Right atrium auricular region (tissue), 2 donors: ENCODE measurements at places on chromosomes 2 and 18. TPM values are rescaled to one million over a fixed set of nuclear protein-coding genes. Genes with fewer than 3 reads are reported as not detected.

The TWIST2 gene
- total RNA-seq, result 26.1 TPM

DNA sequence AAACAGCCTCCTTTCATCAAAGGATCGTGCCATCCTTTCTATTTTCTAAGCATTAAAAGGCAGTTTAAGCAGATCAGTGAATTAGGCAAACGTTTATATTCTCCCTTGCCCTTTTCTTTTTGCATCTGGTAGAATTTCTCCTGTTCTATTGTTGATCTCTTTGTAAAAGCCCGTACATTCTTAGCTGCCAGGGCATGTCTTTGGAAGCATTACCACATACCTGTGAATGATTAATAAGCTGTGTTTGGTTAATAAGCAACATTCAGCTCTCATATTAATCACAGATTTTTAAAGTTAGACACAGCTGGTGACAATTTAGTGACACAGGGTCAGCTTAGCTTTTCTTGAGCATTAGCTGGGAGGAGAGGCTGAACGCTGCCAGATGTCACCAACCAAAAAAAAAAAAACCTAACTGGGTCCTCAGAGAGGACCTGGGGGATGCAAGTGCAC lies 33.8 kb upstream of the CYP1B1 start:
- DNase-seq, result no peak

DNA sequence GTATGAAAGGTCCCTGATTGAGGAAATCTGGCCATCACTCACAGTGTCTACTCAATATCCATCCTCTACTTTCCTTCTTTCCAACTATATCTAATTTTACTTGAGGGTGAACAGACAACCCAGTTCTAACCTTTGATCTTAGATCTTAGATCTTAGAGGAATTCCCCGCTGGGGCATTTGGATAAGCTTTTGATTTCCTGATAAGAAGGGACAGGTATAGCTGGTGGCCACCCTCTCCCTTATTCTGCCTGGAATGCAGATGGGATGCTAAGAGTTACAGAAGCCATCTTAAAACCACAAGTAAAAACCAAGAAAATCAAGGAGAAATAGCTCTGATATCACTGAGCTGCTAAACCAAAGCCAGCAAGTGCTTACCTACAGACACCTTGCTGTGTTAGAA lies 77.2 kb upstream of the ACSL3 start:
- no peak for DNase-seq

DNA sequence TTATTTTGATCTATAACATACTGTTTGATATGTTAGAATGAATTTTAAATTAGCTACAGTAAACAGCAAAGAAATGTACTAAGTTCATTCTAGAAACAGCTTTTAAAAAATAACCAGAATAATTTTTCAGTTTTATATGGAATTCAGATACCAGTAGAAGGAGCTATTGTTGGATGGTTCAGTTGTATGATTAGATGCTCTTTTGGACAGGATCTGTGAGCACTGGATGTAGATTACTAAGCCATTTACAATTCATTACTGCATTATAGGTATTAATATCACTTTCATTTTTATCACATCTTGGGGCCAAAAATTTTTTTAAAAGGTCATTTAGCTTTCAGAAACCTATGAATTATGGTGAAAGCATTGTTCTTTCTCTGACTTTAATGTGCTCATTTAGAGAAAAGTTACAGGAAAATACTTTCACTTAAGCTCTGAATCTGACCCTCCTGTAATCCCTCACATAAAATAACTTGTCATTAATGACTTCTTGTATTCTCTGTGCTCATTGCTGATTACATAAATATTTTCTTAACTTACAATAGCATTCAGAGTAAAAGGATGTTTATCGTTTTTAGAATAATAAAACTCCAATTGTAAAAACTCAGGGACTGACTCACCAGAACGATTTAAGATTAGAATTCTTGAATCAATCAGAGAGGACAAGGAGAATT lies 750.2 kb downstream of the SLC4A3 start:
- DNase-seq, result no peak

The FBXO41 gene
- 1.7 TPM for total RNA-seq

The GNAL gene
- 4.4 TPM for total RNA-seq

GRCh38 chr18:78994531-78994930 lies 14.9 kb downstream of the SALL3 start:
- DNase-seq, result no peak

The LOXHD1 gene
- total RNA-seq, result not detected

DNA sequence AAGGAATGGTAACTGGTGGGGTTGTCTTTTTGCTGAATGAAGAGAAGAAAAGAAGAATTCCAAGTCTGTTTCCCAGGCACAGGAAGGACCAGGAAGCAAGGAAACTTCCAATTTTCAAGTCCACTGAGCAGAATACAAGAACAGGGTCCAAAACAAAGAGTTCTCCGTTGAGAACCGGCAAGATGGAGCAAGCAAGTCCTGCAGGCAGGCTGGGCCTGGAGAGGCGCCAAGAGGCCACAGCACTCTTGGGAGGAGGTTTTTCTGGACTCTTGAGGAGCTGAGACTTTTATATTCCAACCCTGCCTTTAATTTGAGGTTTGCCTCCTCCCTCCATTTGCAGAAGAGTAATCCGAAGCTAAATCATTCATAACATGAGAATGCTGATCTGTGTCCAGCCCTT lies 224.5 kb downstream of the IKZF2 start:
- DNase-seq, result no peak
